ENCODE measurements at places on chromosomes 1 and 21.

DNA sequence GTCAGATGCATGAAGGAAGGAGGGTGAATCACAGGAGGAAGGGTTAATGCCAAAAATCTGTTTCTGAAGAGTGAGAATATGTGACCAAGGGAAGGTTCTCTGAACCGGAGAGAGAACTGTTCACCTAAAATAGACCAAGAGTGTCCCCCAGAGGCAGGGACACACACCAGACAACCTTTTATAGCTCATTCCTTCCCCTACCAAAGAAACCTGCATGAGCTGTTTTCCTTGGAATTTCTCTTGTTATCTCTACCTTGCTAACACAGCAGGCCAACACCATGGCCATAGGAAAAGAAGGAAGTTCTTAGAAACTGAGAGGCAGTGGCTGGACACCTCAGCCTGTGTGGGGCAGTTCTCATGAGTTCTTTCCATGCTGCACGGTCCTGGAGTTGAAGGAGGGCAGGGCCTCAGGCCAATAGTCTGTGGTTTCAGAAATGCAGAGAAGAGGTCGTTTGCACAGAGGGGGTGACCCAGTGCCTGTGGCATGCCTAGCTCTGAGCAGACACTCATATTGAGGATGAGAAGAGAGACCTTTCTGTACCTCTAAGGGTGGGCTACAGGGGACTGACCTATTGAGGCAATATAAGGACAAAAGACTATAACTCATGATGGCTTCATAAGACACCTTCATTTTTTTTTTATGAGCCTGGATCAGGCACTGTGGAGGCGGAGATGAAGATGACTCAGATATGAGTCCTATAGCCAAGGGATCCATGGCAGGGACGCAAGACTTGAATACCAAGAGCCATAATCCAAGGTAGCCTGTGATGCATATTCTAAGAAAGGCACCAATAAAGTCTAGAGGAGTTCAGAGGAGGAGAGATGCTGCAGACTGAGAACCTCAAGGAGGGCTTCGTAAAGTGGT lies 39.4 kb downstream of the IGFN1 start:
- H3K27ac ChIP-seq: no peak overlapping the region
- no peak for DNase-seq
- H3K4me1 ChIP-seq: no peaks in the 10 kb centered on the region

- DNase-seq: no peak
- H3K27ac ChIP-seq: no peak overlapping the region
- no peaks in the 10 kb centered on the region for H3K4me1 ChIP-seq
- no peaks in the 10 kb centered on the region for H3K27me3 ChIP-seq
- no peaks in the 10 kb centered on the region for H3K36me3 ChIP-seq
- no peak overlapping the region for H3K4me3 ChIP-seq
These were observed 149.3 kb downstream of the BRINP3 start for GRCh38 chr1:190328361-190328760.

- no peak overlapping the region for H3K27ac ChIP-seq
- H3K27me3 ChIP-seq: peaks cover 23% of the 10 kb centered on the region
- DNase-seq: no peak
- H3K4me3 ChIP-seq: no peak overlapping the region
These were observed 46.1 kb downstream of the NPHS2 start for GRCh38 chr1:179529482-179530195.

DNA sequence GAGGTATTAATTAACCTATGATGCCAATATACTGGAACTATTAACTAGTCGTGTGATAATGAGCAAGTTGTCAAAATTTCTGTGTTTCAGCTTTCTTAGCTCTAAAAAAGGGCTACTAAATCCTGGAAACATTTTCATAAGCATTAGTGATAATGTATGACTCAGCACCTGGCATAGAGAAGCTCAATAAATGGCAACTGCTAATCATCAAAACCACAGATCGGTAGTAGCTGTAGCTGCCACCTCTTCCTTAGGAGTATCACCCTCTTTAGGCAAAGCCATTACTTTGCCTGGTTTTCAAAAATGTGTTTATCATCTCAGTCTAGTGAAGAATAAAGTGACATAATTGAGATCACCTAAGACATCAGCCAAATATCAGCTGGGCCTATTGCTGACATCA lies 75.5 kb downstream of the TPR start:
- H3K27me3 ChIP-seq: peaks cover 10% of the 10 kb centered on the region
- no peaks in the 10 kb centered on the region for H3K36me3 ChIP-seq
- no peak overlapping the region for H3K4me3 ChIP-seq
- DNase-seq: no peak

GRCh38 chr1:9465640-9466039 lies 73.6 kb upstream of the SLC25A33 start:
- H3K4me1 ChIP-seq: no peaks in the 10 kb centered on the region
- no peak overlapping the region for H3K27ac ChIP-seq
- no peak for DNase-seq
- H3K36me3 ChIP-seq: no peaks in the 10 kb centered on the region
- H3K4me3 ChIP-seq: no peak overlapping the region
